ENCODE measurements at places on chromosomes 11 and 22.

DNA sequence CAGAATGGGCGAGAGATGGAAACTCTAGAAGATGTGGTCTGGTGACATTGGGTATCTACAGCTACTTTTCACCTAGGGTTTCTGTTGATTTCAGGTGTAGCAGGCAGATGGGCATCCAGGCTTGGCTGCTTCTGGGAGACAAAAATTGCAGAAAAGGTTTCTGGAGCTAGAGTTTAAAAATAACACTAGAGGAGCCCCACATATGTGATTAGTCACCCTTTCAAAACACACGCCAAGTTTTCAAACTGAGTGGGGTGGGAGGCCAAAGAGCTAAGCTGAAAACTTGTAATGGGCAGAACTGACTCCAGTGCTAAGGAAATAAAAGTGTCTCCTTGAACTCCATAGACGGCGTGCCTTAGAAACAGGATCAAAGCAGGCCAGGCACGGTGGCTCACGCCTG is 80.8 kb downstream of the GRK3 start:
- no peak for DNase-seq

GRCh38 chr22:50186761-50187523 is 1.2 kb downstream of the TRABD start:
- peak; percentile 50 for DNase-seq

- no peak for DNase-seq
These were observed 9.6 kb downstream of the PEX26 start for GRCh38 chr22:18087350-18087855.

DNA sequence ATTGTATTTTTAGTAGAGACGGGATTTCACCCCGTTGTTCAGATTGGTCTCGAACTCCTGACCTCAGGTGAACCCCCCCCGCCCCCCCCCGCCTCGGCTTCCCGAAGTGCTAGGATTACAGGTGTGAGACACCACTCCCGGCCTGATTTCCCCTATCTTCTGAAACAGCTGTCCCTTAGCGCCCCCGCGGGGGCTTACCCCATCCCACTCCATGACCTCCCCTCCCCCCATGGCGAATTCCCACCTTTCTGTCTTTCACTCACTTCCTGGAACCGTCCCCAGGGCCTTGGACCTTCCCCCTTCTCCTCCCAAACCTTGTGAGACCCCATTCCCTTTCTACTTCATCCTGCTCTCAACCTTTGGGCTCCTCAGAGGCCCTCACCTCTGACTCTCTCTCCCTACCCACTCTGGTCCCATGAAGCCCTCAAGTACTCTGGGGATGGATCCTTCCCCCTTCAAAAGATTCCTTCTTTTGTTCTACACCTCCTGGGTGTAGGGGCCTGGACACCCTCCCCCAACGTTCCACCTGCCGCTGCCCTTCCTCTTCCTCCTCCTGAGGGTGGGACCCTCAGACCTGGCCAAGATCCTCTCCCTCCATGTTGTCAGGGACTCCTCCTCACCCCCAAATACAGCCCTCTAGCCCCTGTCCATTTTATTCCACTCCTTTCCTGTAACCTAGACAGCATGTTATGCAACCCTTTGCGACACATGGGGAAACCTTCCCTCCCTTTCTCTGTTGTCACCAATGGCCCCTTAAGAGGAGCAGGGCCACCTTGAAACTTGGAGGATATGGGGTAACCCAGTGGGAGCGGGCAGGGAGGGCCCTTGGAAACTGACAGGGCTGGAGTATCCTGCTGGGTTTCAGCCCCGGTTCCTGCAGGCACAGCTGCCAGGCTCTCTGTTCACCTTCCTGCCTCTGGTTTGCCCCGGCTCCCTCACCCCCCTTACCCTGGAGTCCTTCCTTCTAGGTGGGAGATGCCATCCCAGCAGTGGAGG is 1.1 kb downstream of the PRDX5 start:
- no peak for DNase-seq

- DNase-seq: no peak
These were observed 19.3 kb upstream of the MPPED1 start for GRCh38 chr22:43392385-43392989.

GRCh38 chr22:49692499-49693225 is 135.0 kb downstream of the BRD1 start:
- no peak for DNase-seq

DNA sequence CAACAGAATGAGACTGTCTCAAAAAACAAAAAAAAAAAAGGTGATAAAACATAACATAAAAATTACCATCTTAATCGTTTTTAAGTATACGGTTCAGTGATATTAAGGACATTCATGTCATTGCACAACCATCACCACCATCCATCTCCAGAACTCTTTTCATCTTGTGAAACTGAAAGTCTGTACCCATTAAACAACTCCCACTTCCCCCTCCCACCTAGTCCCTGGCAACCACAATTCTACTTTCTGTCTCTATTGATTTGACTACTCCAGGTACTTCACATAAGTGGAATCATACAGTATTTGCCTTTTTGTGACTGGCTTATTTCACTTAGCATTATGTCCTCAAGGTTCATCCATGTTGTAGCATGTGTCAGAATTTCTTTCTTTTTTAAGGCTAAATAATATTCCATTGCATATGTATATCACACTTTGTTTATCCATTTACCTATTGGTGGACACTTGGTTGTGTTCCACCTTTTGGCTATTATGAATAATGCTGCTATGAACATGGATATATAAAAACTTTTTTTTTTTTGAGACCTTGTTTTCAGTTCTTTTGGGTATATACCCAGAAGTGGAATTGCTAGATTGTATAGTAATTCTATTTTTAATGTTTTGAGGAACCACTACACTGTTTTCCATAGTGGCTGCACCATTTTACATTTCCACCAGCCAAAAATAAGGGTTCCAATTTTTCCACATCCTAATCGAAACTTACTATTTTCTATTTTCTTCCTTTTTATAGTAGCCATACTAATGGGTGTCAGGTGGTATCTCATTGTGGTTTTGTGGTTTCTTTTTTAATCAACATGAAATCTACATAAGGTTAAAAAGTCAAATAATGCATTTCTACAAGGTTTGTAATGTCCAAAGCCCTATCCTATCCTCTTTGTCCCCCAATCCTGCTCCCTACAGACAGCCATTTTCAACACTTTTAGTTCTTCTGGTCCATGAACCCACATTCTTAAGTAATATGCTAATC is 23.4 kb upstream of the PIK3C2A start:
- peak; percentile 81 for DNase-seq

GRCh38 chr11:74347381-74347780 is 35.9 kb upstream of the P4HA3 start:
- DNase-seq: no peak

GRCh38 chr11:95891423-95892170 is 32.3 kb downstream of the MTMR2 start:
- no peak for DNase-seq

DNA sequence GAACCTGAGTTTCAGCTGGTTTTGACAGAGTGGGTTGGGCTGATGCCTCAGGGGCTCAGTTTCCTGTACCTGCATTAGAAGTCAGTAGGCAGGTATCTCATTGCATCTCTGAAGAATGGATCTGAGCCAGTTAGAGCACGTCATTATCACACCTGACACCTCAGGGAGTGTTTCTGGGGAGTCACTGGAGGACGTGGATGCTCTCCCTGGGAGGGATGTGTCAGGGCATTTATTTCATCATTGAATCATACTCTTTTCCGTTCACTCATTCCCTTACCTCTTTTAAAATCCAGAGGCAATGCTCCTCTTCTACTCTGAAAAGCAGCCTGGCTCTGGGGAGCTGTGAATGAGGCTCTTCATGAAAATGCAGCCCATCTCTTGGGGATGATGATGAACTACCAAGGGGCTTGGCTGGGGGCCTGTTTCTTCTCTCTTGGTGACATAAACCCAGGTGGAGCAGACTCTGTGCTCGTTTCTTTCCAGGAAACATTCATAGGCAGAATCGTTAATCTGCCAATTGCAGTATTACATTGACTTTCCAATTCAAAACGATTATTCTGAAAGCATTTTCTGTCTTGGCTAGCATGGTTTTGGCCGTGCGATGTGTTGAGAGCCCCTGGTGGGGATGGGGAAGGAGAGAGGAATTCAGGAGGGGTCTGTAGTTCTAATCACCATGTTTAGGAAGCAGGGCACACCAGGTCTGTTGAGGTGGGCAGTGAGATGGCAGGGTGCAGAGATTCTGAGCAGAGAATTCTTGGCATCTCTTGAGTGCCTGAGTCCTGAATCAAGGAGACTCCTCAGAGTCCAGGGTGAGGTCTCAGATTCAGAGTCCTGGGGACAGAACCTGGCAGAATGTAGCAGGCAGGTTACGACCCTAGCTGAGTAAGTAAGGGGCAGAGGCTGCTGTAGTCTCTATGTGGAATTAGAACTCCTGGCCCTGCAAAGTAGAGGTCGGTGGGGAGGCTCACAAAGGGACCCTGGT is 12.6 kb downstream of the PARVA start:
- no peak for DNase-seq

GRCh38 chr11:32069361-32070058 is 21.4 kb upstream of the RCN1 start:
- DNase-seq: no peak

- no peak for DNase-seq
These were observed 2.0 kb upstream of the TIMP3 start for GRCh38 chr22:32799496-32799895.

DNA sequence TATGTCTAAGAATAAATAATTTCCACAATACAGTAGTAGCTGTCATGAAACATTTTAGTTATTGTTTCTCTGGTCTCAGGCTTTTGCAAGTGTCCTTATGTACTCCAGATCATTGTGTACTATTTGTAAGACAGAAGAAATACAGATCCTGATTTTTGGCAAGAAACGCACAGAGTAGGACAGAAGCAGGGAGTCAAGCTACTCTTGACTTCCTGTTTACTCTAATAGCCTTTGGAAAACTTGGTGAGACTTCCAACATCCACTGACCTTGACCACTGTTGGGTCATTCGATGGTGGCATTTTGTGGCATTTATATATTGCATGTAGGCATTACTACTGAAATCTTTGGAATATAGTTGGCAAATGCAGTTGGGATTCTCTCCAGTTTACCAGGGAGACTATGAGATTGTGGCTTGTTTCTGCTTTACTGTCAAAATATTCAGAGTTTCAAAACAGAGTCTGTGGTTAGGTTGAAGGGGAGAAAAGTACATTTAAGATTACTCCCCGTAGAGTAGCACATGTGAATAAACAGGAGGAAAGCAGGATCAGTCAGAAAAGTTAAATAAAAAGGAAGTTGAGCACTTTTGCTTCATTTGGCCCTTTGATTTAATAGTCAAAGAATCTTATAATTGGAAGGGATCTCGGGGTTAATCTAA is 726.1 kb upstream of the CCDC90B start:
- no peak for DNase-seq

DNA sequence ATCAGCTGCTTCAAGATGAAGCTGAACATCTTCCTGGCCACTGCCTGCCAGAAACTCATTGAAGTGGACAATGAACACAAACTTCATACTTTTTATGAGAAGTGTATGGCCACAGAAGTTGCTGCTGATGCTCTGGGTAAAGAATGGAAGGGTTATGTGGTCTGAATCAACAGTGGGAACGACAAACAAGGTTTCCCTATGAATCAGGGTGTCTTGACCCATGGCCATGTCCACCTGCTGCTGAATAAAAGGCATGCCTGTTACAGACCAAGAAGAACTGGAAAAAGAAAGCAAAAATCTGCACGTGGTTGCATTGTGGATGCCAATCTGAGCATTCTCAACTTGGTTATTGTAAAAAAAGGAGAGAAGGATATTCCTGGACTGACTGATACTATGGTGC is 22.2 kb upstream of the BIRC3 start:
- no peak for DNase-seq

- DNase-seq: no peak
These were observed 13.2 kb downstream of the FZD4 start for GRCh38 chr11:86941871-86942599.

- DNase-seq: peak; percentile 34
These were observed 87.7 kb upstream of the NECTIN1 start for GRCh38 chr11:119816660-119817059.

DNA sequence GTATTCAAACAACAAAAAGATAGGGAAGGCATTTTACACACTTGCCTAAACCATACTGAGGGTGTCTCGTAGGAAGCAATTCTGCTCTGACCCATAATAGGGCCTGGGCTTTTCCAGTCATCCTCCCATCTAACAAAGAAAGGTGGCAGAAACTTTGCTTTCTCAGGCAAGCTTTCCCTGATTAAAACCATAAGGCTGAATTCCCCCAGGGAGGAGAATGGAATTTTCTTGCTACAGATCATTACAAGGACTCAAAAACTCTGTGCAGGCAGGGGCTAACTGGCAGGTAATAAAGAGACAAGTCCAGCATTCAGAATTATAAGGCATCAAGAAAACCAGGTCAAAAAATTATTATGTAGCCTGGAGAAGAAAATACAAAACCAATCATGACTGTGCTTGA is 90.4 kb downstream of the RBFOX2 start:
- no peak for DNase-seq

DNA sequence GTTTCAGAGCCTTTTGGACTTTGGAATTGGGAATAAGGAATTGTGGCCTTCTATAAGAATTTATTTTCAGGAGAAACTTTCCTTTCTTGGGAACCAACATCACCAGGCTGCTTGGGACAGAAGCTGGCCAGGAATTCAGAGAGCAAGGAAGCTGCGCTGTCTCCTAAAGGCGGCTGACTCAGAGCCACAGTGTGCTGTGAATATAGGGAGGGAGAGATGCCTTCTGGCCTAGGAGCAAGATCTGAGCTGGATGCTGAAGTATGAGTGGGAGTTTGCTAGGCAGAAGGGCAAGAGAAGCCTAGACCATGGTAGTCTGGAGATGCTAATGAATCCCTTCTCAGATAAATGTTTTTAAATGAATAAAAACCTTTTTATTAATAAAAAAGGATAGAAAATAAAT is 213.7 kb upstream of the TBCEL start:
- no peak for DNase-seq

- peak; percentile 67 for DNase-seq
These were observed 26.4 kb downstream of the LRFN4 start for GRCh38 chr11:66883016-66883965.

DNA sequence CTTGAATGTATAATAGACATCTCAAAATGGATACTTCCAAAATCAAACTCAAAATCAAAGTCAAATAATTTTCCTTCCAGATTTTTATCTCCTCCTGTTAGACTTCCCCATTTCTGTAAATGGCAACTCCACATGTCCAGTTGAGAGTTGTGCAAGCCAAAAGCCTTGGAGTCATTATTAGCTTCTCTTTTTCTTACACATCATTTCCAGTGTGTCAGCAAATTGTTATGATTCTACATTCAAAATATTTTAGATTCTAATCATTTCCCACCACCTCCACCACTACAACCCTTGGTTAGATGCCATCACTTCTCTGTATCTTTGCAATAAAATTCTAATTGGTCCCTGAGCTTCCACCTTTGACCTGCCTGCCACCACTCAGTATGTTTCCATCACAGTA is 155.7 kb downstream of the CNTN5 start:
- no peak for DNase-seq

- DNase-seq: no peak
These were observed 440.1 kb downstream of the NTM start for GRCh38 chr11:131810541-131810940.

DNA sequence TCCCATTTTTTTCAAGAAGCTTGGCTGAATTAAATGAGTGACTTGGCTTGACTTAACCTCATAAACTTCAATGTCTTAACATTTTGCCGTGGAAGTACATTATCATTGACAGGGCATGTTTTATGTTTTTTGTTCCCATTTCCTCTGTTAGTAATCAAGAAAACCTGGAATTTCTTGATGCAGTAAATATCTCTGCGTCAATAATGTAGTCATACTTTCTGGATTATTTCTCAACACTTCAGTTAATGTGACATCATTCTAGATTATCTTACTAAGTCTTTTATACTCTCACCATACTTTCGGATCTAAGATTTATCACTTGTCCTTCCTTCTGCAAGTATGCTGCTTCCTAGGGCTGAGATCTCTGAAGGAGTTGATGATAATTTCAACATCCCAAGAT is 58.6 kb upstream of the PGR start:
- DNase-seq: no peak

GRCh38 chr11:47257517-47258316 is at the start of gene NR1H3:
Gene NR1H3, plus strand, starts transcription at chr11:47257996. Its CDS starts 1,221 bp downstream, at chr11:47259217.
- no peak for DNase-seq

Data from activated CD4-positive, alpha-beta T cell treated with anti-CD3 and anti-CD28 coated beads, Interleukin-10, Interleukin-2, amounts not matched to agents 100 ng/mL and 50 ng/mL, durations not matched to agents 16 hours and 8 hours (primary cell).